ENCODE measurements at places on chromosomes 7 and 10.
A peak's percentile ranks its signal among the peaks of the same experiment; 100 is the strongest.

DNA sequence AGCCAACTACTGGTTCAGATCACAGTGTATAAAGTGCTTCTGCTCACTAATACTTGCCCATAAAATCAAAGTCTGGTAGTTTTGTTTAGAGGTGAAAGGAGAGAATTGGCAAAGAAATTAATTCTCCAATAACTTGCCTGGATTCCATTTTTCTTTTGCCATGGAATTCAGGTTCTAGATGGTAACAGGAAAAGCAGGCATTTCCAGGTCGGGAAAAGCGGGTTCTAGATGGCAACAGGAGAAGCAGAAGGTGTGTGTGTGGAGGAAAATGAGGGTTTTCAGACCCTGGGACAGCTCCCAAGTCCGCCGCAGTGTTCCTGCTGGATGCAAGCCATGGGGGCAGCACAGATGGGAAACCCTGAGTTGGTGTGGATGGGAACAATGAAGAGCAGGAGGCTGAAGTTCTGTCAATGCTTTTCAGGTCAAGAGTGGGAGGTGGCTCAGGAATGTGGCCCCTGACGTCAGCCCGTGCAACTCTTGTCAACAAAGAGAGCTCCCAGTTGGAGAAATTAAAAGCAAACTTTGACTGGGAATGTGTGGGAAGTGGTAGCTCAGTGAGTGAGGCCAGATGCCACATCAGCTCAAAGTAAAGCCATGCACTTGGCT lies 696.7 kb downstream of the LRMDA start:
- DNase-seq, result no peak

DNA sequence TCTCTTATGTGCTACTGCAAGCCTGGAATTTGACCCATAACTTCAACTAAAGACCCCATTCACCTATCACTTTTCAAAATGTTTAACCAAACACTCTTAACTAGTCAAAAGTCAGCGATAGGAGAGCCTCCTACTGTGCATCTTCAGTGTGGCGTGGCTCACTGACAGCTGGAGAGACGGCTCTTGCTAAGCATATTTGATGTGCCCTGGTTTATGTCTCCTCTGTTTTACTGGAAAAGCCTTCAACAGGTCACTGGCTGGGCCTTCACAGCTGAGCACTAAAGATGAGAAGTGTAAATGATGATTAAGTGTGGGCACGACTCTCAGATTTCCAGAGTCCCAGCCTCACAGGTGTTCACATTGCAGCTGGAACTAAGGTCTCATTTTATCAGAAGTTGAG lies 472.1 kb downstream of the SEMA3D start:
- DNase-seq, result no peak

DNA sequence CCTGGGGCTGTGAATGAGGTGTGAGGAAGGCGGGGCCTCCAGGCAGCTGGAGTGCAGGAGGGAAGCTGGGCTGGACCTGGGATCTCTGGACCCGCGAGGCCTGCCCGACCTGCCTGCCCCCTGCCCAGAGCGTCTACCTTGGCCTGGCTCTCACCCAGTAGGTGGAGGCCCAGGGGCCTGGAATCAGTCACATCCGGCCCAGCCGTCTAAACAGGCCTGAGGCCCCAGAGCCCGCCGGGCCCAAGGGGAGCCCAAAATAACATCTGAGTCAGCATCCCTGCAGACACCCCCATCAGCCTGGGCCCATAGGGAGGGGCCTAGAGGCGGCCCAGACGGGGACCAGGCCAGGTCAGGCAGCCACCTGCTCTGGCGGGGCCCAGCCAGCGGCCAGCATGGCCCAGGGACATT lies 15.1 kb upstream of the ELN start:
- DNase-seq, result no peak

DNA sequence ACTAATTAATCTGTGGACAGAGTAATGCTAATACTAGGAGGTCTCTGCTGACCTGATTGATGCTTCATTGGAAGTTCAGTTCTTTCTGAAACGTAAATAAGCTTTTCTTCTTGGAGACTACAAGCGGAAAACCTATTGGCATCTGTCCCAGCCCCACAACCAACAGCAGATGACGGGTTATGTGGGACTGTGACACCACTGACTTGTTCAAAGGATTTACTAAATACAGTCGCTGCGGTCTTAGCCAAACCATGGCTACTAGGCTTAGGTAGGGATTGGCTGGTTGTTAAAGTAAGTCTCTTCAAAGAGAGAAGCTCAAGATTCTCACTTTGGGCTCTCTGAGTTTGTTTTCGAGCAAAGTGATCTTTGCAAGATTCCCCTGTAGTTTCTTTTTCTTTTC lies 68.3 kb downstream of the HYCC1 start:
- no peak for DNase-seq

- DNase-seq, result no peak
Observed at GRCh38 chr10:132777441-132777840, 8.5 kb downstream of the NKX6-2 start.

- no peak for DNase-seq
Observed at GRCh38 chr7:66055321-66055956, 20.2 kb upstream of the ASL start.

- no peak for DNase-seq
Observed at GRCh38 chr10:86840498-86840897, 84.1 kb downstream of the BMPR1A start.

GRCh38 chr10:50846753-50847152 lies 38.7 kb downstream of the A1CF start:
- DNase-seq, result no peak

- peak; percentile 81 for DNase-seq
Observed at GRCh38 chr7:44980393-44981034, 1.7 kb upstream of the MYO1G start.

DNA sequence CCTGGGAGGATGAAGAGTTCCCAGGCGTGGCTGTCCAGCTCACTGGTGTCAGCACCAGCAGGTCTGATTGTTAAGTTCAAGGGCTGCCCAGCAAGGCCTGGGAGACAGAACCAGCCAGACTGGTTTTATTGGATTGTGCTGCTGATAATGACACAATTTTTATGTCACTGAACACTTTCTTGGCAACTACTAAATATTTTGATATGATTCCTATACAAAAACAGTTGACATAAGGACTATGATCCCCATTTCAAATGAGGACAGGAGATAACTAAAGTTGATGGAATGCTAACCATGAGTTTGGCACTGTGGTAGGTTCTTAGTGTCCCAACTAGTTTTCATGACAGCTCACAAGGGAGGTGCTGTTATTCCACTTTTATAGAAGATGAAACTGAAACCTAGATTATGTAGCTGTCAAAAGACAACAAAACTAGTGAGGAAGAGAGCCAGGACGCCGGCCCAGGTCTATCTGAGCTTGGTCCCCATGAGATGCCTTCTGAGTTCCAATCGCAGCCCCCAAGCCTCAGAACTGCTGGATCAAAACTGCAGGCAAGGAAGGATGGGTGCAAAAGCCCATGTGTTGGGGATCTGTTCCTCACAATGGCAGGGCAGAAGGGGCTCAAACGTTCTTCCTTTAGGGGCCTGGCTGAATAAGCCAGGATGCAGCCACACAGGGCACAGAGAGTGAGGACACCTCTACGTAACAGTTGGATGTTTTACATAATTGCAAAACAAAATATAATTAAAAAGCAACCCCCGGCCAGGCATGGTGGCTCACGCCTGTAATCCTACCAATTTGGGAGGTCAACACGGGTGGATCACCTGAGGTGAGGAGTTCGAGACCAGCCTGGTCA lies 52.8 kb downstream of the COBL start:
- no peak for DNase-seq

GRCh38 chr7:81624650-81625631 lies 144.9 kb downstream of the HGF start:
- DNase-seq, result no peak

GRCh38 chr10:89163265-89163995 lies 43.7 kb downstream of the CH25H start:
- peak; percentile 40 for DNase-seq

DNA sequence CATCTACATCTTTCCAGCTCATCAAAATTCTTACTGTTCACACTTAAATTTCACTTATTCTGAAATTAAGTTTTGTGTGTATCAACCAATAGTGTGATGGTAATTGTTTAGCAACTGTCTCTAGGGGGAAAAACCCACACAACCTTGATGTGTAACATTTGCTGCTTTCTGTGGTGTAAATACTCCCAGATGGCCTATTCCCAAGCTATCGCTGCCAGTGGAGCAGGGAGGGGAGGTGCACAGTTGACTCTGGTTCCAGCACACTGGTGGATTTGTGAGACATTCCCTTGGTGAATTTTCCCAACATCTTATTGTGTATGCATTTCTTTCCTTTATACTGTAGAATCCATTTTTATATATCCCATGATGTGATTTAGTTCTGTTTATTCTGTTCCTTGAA lies 275.9 kb upstream of the SHH start:
- DNase-seq, result no peak

DNA sequence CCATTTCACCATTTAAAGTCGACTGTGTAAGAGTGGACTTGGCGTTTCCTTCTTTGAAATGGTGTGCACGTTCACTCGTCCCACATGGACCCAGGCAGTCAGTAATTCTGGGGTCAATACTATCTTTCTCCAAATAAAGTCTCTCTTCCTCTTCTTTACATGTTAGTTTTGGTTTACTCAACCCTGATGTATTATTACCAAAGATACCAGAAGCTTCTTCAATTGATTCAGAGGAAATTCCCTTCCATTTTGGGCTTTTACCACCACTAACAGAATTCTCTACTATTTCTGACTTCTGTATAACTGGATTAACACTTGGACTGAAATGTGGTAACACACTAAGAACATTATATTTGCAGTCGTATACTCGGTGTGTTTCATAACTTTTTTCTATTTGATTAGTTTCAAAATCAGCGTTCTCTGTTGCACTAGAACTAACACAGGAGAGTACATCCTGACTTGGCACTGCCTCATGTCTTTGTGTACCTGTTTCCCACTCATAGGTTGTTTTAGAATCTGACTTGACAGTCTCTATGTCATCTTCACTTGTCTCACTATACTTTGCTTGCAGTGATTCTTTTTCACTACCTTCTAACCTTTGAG lies 60.8 kb downstream of the LARP4B start:
- DNase-seq, result no peak

- DNase-seq, result no peak
Observed at GRCh38 chr7:101705331-101705730, 76.2 kb upstream of the MYL10 start.

Measured in CD4-positive, alpha-beta T cell treated with Interleukin-15 for 1 hour (primary cell).